ENCODE measurements at places on chromosomes 2 and 18.

DNA sequence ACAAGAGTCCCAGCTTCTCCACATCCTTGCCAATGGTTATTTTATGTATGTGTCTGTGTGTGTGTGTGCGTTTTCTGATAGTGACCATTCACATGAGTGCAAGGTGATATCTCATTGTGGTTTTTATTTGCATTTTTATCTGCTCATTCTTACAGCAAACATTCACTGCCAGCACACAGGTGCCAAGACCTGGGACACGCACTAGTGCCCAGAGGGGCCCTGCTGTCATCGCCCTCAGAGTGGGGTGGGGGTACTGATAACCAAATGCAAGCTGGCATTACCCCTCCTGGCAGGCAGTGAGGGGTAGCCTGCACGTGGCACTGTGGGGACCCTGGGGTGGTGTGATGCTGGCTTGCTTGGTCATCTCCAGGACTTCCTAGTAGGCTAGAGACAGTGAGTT, 285.4 kb downstream of the LPIN1 start:
- no peak for DNase-seq

GRCh38 chr2:174053355-174054151, 88.4 kb upstream of the SP3 start:
- no peak for DNase-seq

DNA sequence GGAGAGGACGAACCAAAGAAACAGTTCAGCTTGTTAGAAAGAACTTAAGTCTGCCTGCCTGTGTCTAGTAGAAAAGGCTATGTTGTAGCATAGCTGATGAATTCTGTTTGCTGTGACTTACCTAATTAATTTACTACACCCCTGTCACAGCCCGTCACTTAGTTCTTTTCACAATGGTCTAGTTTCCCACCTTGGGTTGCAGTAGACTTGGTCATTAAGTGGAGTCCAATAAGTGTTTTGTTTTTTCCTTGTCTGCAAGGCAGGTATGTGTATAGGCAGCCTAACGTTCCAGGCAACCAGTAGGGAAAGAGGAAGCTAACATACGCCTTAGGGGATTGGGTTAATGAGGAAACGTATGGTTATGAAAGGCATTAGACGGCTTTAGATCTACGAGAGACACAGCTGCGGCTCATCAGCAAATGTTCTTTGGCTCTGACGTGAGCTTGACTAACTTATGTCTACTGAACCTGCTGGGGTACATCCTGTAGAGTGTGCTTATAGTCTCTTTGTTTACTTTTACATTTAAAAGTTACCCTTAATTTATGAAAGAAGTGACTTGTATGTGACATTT, 180.1 kb downstream of the PRPF40A start:
- DNase-seq: no peak

GRCh38 chr18:68400889-68401288, 314.0 kb downstream of the TMX3 start:
- no peak for DNase-seq

GRCh38 chr18:66640431-66640830, 36.5 kb upstream of the CDH19 start:
- DNase-seq: no peak

GRCh38 chr2:142259356-142259755, 128.5 kb upstream of the LRP1B start:
- DNase-seq: no peak

DNA sequence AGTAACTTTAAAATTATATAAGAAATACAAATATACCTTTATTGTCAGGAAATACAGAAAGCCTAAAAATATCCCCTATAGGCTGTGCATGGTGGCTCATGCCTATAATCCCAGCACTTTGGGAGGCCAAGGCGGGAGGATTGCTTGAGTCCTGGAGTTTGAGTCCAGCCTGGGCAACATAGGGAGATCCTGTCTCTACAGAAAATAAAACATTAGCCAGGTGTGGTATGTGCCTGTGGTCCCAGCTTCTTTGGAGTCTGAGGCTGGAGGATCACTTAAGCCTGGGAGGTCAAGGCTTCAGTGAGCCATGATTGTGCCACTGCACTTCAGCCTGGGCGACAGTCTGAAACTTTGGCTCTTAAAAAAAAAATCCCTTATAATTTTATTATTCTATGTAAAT, 29.1 kb downstream of the GLS start:
- DNase-seq: no peak

DNA sequence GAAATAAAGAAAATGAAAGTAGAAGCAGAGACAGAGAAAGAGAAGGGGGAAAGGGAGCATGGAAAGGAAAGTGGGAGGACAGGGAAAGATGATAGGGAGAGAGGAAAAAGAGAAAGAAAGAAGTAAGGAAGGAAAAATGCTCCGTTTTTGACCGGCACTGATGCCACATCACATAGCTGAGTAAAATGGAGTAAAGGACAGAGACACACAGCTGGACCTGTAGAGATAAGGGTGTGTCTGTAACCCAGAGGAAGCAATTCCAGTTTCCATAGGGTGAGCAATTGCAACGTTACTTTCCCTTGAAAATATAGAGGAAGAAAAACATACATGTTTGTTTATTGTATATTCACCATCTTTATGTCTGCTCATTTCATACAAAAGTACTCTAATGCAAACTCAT, 1866.9 kb upstream of the PIK3C3 start:
- DNase-seq: no peak

DNA sequence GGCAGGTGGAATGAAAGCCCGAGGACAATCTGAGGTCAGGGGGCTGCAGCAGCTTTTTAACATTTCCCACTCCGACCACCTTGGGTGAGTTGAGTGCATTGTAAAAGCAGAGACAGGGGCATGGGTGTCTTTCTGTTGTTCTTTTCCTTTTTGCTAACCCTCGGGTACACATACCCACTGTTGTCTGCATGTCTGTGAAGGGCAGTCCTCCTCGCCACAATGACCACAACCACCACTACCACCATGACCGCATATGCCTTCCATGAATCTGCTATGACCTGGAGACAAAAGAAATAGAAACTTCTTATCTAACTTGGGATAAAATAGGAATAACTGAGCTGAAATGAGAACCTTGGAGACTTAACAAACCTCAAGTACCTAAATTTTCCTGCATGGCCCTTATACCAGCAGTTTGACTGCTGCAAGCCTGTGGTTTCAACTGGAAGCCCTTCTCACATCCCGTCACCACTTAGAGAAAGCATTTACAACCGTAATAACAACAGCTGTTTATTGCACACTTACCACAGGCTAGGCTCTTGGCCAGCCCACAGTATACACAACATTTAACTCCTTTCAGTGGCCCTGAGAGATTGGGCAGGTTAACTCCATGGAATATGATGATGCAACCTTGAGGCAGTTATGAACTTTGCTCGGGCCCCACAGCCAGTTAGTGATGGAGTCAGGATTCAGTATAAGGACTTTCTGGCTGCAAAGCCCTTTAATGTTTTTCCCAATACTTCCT, 80.3 kb downstream of the GYPC start:
- no peak for DNase-seq

GRCh38 chr2:31770741-31771140, 190.0 kb upstream of the SRD5A2 start:
- DNase-seq: no peak

GRCh38 chr2:147273628-147274027, 571.2 kb upstream of the ACVR2A start:
- DNase-seq: no peak

DNA sequence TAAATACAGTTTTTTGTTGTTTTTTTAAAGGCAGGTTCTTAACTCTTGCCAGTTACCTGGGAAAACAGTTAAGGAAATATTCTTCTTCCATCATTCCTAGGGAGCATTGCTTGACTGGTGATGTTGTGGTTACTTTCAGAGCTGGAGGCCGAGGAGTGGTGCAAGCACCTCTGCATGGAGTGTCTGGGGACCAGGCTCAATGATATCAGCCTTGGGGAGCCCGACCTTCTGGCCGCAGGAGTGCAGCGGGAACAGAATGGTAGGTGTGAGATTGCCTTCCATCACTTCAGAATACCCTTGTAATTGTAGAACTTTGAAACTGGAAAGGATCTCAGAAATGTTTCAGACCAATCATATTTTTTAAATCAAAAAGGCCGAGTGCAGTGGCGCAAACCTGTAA, 270.1 kb downstream of the CD226 start:
- no peak for DNase-seq

DNA sequence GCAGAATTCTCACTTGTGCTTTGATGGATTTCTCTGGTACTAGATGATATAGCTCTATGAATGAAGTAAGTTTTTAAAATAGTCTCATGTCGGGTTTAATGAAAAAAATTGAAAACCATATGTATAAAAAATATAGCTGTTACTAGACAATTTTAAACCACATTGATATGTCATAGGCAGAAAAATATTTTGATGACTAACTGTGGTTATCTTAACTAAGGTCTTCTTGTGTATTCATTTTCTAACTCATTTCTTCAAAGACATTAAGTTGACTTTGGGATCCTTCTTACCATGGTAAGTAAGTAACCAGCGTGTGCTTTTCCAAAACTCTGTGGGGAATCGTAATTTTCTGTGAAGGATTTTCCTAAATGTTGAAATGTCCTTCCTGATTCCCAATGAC, 160.9 kb upstream of the COL3A1 start:
- no peak for DNase-seq

DNA sequence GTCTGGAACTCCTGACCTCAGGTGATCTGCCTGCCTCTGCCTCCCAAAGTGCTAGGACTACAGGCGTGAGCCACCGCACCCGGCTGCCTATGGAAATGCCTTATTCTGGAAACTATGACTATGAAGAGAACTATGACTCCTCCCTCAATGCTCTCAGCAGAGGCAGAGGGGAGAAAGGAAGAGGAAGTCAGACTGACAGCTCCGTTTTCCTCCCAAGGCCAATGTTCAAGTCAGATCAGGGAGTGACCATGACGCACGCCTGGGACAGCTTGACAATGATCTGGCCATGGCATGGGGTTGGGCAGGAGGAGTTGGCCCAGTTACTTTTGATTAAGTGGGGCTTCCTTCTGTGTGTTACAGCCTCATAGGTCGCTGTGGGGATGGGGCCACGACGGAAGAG, 44.3 kb upstream of the MRPL33 start:
- DNase-seq: no peak

DNA sequence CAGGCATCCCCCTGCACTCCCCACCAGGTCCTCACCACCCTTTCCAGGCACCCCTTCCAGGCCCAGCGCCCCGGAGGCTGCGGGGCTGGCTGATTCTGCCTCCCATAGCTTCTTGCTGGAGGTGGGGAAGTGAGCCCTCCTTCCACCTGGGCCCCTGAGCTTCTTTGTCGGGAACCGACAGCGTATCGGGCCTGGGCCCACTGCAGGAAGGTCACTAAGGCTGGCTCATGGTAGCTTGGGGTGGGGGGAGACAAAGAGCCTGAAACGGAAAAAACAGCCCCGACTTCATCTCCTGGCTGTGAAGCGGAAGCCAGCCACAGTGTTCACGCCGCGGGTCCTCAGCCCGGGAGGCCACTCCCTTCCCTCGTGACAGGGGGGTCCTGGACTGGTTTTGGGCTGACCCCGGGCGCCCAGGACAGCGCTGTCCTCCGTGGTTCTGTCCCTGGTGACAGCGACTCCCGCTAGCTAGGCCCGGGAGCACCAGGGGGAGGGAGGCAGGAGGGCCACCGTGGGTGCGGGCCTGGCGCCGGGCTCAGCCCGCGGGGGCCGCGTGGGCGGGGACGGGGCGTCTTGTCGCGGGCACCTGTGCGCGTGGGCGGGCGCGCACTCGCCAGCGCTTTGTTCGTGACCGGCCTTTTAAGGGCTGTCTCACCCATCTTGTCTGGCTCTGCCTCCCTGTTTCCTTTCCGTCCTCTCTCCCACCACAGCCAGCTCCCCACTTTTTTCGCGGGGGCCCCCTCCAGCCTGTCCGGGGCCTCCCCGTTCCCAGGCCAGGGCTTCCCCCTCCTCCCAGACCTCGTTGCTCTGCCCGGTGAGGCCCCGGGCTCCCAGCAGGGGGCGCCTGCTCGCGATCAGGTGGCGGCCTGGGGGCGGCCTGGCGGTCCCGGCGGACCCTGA, 64.9 kb downstream of the DNMT3A start:
- peak; percentile 85 for DNase-seq

GRCh38 chr18:11963991-11964484, 17.3 kb upstream of the IMPA2 start:
- no peak for DNase-seq

GRCh38 chr2:27133195-27133875, 1.1 kb downstream of the PREB start:
- DNase-seq: no peak

GRCh38 chr2:215880970-215881369, 132.4 kb downstream of the MREG start:
- DNase-seq: no peak

Measured in GM12891 (cell line).